ENCODE measurements at places on chromosomes 7 and 10.

GRCh38 chr10:58715061-58715460 lies 202.4 kb downstream of the BICC1 start:
- DNase-seq: no peak

- DNase-seq: no peak
Observed at GRCh38 chr7:105202616-105203015, 186.1 kb downstream of the SRPK2 start.

- no peak for DNase-seq
Observed at GRCh38 chr10:88707429-88708155, 1.5 kb downstream of the LIPK start.

GRCh38 chr10:14623931-14624330 lies 150.8 kb downstream of the FAM107B start:
- no peak for DNase-seq

DNA sequence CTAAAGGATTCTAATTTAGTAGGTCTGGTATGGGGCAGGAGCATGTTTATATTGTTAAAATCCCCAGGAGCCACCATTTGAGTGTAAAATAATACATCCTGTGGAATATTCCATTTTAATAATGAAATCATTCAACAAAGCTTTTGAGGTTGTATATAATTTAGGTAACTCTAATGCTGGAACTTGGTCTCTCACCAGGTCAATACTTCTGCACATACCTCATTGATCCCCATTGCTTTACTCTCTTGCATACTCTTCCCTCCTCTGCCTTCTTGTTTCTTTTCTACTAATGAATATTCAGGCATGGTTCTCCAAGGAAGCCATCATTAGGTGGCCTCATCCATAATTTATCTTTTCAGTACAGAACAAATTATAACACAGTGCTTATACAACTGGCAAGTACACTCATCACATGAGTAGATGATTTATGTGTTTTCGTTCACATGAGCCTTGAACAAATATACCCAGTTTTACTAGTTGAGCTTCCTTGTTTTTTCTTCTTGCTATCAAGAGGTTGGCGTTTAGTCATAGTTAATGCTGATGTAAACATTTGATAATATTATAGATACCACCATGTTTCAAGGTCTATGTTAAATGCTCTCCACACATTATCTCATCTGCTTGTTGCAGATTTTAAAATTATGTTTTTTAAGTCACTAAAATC lies 7.2 kb downstream of the PALS2 start:
- no peak for DNase-seq

DNA sequence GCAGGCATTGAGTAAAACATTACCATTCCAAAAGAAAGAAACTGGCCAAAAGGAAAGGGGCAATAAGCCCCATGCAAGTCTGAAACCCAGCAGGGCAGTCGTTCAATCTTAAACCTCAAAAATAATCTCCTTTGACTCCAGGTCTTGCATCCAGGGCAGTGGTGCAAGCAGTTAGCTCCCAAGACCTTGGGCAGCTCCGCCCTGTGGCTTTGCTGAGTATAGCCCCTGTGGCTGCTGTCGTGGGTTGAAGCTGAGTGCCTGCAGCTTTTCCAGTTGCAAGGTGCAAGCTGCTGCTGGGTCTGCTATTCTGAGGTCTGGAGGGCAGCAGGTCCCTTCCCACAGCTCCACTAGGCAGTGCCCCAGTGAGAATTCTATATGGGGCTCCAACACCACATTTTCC lies 580.1 kb upstream of the AUTS2 start:
- DNase-seq: no peak

GRCh38 chr10:80530251-80530650 lies 7.5 kb upstream of the SH2D4B start:
- DNase-seq: no peak

DNA sequence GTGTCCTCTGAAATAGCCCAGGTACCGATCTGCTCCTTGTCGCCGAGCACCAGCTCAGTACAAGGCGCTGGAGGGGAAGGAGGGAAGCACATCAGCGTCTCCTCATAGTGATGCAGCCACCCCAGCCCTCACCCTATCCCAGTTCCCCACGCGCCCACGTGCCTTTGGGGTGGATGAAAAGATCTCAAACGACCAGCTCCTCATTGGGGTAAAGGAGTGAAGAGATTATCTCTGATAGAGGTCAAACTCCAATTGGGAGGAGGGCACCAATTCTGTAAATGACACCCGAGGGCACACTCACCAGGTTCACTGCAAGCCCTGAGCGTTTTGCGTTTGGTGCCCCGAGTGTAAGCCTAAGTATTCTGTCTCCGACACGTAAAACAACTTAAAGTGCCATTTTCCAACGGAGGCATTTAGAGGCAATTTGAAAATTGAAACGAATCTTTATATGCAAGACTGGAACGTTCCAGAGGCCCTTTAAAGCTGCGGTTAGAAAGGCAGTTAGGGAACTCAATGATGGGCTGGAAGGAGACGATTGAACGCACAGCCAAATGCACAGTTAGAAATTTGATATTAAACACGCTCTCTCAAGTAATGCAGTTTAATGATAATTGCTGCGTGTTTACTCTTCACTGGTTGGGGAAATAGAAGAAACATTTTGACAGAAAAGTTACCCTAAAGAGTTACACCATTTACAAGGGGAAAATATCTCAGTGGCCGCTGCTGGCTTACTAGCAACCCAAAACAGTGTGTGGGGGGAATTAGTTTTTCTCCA lies 8.9 kb upstream of the EMX2 start:
- no peak for DNase-seq

DNA sequence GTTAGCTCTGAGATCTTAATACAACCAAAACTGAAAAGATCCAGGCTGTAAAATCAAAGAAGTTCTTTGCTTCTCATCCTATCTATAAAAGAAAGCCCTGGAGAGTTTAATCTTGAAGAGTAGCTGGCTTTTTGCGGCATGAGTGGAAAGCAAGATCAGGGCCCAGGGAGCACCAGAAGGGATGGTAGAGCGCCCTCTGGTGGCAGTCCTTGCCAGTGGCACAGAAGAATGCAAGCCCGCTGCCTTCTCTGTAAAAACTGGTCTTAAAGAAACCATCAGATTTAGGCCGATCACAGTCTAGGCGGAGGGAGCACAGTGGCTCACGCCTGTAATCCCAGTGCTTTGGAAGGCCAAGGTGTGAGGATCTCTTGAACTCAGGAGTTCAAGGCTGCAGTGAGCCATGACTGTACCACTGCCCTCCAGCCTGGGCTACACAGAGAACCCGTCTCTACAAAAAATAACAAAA lies 35.6 kb downstream of the CPN1 start:
- peak; percentile 70 for DNase-seq

GRCh38 chr10:79382491-79382941 lies 35.2 kb downstream of the PPIF start:
- no peak for DNase-seq

- DNase-seq: no peak
Observed at GRCh38 chr7:117186218-117187010, 136.4 kb downstream of the WNT2 start.

DNA sequence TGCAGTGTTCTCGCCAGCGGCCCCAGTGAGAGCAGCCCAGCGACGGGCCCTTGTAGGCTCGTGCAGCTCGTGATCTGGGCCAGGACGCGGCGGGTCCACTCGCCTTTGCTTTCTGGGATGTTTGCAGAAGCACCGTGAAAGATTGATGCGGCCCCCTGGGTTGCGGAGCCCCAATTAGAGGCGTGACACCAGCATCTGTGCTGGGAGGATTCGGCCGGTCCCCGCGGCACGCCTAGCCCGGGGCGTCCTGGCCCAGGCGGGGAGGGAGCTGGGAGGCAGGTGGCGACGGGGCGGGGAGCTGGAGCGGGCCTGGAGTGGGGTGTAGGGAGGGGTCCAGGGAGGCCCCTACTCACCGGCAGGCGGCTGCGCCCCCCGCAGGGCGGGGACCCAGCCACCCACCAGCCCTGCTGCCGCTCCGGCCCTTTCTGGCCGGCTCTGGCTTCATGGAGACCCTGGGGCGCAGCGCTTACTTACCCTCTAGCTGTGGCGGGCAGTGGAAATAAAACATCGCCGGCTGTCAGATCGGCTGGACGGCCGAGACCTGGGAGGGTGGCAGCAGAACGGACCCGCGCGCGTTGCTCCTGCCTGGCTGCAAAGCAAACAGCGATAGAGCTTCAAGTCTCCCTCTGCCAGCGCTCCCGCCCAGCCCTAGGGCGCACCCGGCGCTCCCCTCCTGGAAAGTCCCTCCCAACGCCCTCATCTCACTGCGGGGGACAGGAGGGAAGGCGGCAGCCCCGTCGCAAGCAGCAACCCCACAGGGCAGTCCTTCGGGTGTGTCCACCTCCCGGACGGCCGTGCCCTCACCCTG lies 752 bp downstream of the DRGX start:
- no peak for DNase-seq

- DNase-seq: no peak
Observed at GRCh38 chr7:95322854-95323253, 1.5 kb downstream of the PON1 start.

GRCh38 chr10:72007246-72007892 lies 43.2 kb downstream of the CHST3 start:
- DNase-seq: no peak

GRCh38 chr7:604001-604883 lies 84.6 kb upstream of the PDGFA start:
- DNase-seq: no peak

DNA sequence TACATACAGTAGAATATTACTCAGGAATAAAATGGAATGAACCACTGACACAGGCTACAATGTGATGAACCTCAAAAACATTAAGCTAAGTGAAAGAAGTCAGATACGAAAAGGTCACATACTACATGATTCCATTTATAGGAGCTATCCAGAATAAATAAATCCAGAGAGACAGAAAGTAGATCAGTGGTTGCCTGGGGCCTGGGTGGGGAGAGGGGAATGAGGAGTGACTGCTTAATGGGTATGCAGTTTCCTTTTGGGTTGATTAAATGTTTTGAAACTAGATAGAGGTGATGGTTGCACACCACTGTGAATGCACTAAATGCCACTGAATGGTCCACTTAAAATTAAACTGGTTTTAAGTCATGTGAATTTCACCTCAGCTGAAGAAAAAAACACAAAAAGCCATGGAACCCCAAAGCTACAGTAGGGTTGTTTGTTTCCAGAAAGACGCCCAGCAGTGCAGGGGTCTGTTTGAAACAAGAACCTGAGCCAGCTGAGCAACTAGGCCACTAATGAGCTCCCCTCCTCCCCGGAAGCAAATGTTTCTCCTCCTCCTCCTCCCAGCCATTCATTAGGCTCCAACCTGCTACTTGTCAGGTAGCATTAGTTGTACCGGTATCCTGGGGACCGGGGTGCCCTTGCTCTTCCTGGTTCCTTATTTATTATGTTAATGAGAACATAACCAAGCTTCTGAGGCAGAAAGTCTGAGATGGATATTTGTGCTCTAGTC lies 168.4 kb downstream of the EVX1 start:
- no peak for DNase-seq

DNA sequence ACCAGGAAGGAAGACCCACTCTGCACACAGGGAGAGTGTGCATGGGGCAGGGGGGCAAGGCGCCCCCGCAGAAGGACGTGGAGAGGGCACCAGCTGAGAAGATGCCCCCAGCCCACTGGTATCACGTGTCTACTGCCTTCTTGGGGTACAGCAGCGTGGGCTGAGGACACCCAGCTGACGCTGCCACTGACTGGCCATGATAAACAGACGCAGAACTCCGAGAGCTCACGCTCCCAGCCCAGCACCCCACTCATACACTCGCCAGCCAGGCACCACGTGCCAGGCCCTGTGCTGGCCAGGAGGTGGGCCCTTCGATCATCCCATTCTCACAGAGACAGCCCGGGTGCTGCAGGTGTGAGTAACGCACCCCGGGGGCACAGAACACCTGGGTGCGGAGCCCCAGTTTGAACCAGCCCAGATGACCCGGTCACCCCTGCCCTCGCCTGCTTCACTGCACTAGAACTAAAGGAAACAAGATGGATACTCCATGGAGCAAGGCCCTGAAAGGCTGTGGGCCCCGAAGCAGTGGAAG lies 199.8 kb downstream of the MAD1L1 start:
- DNase-seq: no peak

DNA sequence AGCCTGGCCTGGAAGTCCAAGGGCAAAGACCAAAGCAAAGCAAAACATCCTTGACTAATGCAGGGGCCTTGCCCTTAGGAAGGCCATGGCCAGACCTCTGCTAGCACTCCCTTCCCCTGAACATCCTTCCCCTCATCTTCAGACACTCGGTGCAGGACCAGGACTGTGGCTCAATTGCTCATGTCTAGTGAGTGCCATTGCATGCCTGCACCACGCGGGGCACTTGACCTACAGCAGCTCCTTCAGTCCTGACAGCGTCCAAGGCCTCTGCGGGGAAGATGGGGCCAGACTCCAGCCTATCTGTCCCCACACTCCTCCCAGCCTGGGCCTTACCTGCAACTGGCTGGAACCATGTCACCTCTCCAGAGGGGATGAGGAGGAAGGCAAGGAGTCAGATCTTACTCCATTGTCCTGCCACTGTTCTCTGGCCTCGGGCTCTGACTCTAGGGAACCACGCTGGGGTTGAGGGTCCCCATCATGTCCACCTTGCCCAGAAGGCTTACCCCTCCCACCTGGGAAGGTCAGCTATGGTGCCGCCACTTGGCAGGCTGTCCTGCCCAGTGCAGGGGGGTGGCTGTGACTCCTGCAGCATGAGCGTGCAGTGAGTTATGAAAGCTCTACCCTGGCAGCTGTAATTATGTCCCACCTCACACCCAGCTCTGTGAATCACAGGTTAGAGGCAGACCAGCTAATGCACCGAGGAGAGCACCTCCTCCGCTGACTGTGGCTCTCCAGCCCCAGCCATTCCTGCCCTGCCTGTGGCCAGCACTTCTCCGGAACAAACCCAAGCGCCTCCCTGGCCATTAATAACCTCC lies 16.1 kb downstream of the DRGX start:
- no peak for DNase-seq

DNA sequence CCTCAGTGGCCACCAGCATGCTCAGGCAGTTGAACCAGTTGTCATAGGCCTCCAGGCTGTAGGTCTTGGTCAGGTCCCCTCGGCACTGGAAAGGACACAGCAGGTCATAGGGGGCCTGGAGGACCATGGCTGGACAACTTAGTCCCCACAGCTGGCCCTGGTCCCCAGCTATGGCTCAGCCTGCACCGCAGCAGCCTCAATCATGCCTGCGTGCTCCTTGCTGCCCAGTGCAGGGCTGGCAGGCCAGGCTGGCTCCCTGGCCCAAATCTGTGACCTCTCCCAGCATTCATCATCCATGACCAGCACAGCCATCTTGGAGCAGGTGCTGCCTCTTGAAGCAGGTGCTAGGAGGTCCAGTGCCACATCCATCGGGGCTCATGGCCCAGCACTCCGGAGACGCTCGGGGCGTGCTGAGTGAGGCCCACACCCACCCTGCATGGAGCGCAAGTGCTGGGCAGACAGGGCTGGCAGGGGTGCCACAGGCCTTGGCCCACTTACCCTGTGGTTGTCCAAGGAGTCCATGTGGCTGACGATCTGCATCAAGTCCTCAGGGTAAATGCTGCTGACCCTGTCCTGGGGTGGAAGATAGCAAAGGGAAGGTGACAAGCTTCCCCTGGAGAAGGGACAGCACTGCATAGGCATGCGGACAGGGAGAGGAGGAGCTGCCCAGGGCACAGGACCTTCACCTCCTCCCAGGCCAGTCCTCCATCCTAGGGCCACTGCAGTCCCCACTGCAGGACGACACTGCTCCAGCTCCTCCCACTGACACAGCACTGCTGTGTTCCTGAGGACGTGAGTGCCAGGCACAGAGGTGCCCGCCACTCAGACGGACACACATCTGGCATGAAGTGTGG lies 61.7 kb downstream of the CSGALNACT2 start:
- no peak for DNase-seq

- DNase-seq: no peak
Observed at GRCh38 chr10:131025333-131025732, 286.2 kb downstream of the TCERG1L start.
